CD4-positive, alpha-beta memory T cell (primary cell): ENCODE measurements at places on chromosomes 5 and 9.
A peak's percentile ranks its signal among the peaks of the same experiment; 100 is the strongest.

DNA sequence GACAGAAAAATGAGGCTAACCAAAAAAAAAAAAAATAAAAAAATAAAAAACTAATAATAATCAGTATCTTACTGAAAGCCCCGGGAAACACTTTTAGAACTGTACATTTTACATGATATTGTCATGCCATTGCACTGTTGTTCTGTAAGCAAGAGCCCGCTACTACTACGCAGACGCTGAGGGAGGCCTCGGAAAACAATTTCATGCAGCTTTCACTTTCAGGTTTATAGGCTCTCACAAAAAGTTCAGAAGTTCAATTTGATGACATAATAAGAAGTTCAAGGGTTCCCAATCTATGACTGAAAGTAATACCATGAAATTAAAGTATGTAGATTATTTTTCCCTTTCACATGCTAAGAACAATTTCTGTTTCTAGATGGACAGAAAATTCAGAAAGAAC lies 318.3 kb upstream of the ITGA1 start:
- DNase-seq = peak; percentile 49

- no peak for DNase-seq
Observed at GRCh38 chr9:26789959-26790358, 102.6 kb downstream of the CAAP1 start.

DNA sequence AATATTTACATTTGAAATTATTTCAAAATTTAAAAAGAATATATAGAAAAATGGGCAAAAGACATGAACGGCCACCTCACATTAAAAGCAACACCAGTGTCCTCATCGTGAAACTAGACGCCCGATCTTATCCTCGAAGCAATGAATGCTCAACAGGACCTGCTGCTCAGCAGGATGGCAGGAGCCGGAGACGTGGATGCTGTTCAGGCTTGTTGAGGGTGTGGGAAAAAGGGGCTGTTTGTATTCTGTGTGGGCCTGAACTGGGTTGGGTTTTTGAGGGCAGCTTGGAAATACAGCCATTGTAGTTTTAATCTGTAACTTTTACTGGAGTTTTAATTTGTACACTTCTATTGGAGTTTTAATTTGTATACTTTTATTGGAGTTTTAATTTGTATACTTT lies 20.3 kb downstream of the EXOC3 start:
- no peak for DNase-seq

DNA sequence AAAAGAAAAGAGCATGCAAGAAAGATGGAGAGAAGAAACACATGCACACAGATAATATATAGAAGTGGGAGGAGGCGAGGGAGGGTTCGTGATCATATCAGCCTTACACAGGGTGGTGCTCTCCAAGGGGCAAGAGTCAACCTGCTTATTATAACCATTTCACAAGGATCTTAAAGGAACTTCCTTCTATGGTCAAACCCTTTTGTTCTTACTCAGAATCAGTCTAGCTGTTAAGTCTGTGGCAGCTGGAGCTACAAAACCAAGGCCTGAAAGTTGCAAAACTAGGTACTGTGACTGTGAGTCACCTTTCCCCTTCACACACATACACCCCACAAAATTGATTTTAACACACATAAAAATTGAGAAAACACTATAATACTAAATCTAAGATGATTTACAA lies 18.5 kb upstream of the ERMP1 start:
- no peak for DNase-seq

DNA sequence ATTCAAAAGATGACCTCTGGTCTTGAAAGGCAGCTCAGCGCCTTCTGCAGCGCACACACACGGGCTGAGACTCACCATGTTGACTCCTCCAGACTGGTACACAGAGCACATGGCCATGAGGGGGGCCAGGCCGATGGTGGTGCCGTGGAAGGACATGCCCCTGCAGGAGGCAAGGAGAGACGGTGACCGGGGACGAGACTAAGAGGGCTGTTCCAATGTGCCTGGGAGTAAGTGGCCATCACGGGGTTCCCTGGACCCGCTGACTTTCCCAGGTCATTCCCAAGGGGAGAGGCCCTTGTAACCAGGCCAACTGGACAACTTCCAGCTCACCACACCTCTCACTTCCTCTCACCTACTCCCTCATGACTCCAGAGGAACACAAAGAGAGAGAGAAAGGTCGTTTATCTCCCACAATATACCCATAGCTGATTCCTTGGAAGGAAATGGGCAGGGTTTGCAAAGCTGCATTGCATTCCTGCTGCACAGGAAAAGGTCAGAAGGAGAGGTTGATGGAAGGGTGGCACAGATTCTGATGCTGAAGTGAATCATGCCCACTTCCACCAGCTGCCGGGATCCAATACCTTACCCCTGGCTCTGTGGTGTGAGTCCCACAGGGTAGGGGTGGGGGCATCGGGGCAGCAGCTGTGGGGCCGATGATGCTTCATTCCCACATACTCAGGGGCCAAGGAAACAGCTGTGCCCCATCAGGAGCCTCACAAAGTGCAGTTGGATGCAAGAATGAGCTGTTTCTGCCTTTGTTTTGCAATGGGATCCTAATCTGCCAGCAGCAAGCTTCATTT lies 47.2 kb downstream of the NIPAL4 start:
- no peak for DNase-seq

DNA sequence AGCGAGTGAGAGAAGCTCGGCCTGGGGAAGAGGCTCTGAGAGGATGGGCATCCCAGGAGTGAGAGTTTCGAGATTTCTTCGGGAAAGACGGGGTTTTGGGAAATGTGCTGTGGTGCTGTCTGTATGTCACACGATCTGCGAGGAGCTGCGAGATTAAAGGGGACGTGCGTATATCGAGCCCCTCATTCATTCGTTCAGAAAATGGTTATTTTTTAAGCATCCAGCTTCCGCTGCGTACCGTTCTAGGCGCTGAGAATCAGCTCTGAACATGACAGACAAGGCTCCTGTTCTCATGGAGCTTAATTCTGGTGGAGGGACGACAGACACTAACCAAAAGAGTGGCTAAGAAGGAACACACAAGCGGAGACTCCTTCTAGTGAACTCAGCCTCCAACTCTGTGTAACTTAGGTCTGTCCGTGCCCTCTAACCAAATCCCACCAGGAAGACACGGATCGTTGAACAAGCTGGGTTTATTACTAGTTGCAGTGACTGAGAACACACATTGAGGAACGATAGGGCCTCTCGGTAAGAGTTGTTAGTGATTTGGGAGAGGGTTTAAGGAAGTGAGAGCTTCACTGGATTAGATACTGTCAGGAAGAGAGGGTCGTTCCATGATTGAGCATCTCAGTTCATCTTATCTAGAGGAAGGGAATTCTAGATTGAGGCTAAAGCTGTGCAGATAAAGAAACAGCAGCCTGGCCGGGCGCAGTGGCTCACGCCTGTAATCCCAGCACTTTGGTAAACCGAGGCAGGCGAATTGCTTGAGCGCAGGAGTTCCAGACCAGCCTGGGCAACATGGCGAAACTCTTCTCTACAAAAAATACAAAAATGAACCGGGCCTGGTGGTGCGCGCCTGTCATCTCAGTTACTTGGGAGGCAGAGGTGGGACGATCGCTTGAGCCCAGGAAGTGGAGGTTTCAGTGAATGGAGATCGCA lies 1.0 kb upstream of the FBXW11 start:
- DNase-seq = no peak

DNA sequence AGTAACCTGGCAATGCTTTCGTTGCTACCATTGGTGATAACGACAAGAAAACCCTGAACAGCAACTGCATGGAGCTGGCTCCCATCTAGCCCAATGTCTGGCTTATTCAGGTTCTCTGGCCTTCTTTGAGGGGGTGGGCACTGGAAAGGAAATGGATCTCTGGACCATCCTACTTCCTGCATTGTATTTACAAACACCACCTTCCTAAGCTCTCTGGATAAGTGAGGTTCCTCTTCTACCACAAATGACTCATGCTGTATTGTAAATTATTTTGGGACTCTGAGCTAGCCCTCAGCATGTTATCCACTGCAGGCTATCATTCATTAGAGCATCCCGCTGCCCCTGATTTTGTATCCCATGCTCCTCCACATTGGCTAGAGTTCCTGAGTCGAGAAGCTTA lies 136.9 kb upstream of the KLF9 start:
- DNase-seq = no peak

- no peak for DNase-seq
Observed at GRCh38 chr9:34554211-34555001, 31.6 kb upstream of the ENHO start.
